ENCODE measurements at places on chromosomes 7 and 10. TPM values are rescaled to one million over a fixed set of nuclear protein-coding genes. Genes with fewer than 3 reads are reported as not detected.

GRCh38 chr7:151700586-151701165, 176.2 kb downstream of the PRKAG2 start:
- no peak for DNase-seq

- DNase-seq, result peak; percentile 18
These were observed 65.1 kb downstream of the ZRANB1 start for GRCh38 chr10:125006921-125007426.

The ZNF425 gene
- polyA plus RNA-seq, result 1.5 TPM

The HMX2 gene
- polyA plus RNA-seq, result not detected
